ENCODE measurements at places on chromosomes 1 and 21.

GRCh38 chr1:3986686-3987218 is 86.7 kb upstream of the C1orf174 start:
- DNase-seq: no peak

- DNase-seq: no peak
Measured at GRCh38 chr1:69290291-69290690, 277.4 kb upstream of the LRRC7 start.

- DNase-seq: peak; percentile 29
Measured at GRCh38 chr1:109980324-109981003, 4.1 kb upstream of the AHCYL1 start.

DNA sequence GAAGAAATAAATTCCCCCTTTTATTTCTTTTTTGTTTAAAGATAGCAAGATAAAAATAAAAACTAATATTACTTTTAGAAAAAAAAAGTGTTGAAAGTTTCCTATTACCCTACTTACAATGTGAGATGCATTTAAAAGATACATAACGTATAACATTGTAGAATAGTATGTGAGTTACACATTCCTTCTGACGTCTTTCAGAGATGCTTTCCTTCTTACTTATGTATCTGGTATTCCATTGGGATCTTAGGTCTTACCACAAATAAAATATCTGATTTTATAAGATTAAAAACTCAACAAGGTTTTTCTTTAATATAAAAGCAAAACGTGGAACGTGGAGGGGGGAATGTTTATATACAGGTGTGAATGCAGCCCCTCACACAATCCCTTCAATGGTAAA is 147.2 kb upstream of the ETS2 start:
- no peak for DNase-seq

DNA sequence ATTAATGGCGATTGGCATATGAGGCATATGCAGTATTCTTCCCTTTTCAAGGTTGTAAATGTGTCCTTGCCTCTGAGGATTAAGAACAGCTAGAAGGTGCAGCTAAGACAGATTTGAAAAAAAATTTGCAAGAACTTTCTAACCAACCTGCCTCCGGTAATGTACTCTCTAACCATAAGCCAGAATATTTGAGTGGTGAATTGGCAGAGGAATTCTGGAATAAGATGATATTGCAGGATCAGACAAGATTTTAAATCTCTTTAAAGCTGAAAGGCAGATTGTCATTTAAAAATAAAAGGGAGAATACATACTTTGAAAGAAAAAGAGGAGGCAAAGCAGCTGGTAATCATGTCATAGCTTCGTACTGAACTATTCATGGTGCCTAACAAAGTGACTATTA is 29.2 kb downstream of the MROH9 start:
- no peak for DNase-seq

DNA sequence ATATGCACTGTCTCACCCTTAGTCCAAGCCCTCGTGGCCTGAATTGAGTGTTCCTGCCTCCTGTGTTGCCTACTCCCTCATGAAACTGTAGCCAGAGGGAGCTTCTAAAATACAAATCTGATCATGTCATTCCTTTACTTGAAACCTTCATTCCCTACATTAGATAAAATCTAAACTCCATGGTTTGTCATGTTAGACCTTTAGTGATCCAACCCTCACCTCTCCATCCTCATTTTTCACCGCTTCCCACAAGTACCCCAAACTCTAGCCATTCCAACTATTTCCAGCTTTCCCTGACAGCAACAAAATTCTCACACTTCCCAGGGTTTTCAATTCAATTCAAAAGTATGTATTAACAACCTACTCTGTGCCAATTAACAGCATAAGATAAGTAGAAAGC is 18.3 kb upstream of the CNTN2 start:
- DNase-seq: no peak

- DNase-seq: no peak
Measured at GRCh38 chr1:221437171-221437570, 304.7 kb downstream of the DUSP10 start.
